Pons (tissue), 1 donor: ENCODE measurements at places on chromosomes 4 and X.
A peak's percentile ranks its signal among the peaks of the same experiment; 100 is the strongest.

- DNase-seq = no peak
These were observed 87.8 kb downstream of the SH3KBP1 start for GRCh38 chrX:19799319-19800182.

DNA sequence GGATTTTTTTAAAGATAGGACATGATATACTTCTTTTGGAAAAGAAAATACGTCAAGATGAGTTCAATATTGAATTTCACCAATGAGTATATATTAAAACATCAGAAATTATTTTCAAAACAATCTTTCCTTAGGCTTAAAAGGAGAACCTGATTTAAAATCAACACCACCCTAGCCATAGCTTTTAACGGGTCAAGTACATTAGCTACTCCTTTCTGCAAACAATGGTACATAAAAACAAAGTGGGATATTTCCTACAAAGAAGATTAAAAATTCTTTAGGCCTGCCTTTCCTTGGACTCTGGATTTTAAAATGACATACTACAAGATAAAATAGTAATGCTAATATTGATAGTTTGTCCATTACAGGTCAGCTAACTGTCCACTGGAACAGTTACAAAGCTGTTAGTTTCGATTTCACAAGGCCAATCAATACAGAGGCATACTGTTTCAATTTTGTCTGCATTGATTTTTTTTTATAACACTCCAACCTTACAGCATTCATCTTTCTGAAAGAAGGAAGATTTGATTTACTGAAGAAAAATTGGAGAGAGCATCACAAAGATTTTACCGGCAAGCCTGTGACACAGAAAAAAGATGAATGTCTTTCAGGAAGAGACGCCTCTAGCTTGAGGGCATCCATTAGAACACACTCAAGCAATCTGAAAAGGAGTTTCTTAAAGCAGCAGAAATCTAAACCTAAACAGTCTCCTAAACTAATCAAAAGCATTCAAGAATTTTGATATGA, 97.2 kb downstream of the MAB21L2 start:
- DNase-seq = peak; percentile 42

- peak; percentile 40 for DNase-seq
These were observed 1.5 kb upstream of the TSPAN5 start for GRCh38 chr4:98659741-98660462.

GRCh38 chr4:113330200-113330599, 280.7 kb downstream of the ANK2 start:
- no peak for DNase-seq

DNA sequence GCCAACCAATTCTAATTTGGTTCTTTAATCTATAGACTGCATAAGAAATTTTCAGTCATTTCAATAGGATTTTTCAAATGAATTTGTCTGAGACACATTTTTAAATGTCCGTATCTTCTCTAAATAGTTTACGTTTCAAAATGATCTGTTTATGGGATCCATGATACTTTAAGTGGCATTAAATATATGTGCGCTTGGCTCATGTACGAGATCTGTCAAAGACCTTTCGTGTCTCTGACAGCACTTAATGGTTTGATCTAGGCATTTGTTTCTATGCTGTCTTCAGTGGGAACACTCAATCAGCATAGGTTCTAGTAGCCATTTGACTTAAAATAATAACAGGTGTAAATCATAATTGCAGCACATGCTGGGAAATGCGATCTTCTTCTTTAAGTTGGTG, 731.0 kb downstream of the CENPC start:
- no peak for DNase-seq

GRCh38 chr4:114103908-114104307, 124.5 kb upstream of the ARSJ start:
- DNase-seq = no peak

DNA sequence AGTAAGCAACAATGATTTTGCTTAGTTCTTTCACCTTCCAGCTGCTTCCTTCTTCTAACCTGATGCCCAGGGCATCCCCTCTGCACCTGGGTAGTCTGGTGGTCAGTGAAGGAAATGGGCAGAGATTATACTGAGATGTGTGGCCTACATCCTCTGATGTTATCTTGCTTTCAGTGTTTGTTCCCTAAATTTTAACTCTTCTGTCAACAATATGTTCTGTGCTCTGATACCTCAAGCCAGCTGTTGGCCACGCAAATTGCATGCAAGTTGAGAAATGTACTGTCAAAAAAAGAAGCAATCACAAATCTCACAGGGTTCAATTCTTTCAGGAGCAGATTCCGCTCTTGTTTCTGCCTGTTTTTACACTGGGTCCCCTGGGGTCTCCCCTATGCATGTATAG, 73.8 kb downstream of the FBXW7 start:
- no peak for DNase-seq

GRCh38 chr4:26088433-26088928, 174.5 kb downstream of the SMIM20 start:
- no peak for DNase-seq

DNA sequence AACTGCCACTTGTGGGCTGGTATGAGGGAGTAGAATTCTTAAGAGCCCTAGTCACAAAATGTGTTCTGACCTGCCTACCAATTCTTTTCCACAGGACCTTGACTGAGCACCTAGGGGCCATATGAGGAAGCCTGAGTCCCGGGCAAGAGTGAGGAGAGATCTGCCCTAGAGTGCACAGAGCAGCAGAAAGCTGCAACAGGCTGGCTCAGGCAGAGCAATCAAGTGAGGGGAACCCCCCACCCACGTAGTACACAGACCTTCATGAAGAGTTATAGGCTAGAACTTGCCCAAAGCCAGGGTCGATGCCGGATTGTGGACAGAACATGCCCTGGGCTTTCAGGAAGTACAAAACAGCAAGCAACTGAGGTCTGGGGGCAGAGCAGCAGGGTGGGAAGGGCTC, 117.0 kb downstream of the SPOCK3 start:
- no peak for DNase-seq

DNA sequence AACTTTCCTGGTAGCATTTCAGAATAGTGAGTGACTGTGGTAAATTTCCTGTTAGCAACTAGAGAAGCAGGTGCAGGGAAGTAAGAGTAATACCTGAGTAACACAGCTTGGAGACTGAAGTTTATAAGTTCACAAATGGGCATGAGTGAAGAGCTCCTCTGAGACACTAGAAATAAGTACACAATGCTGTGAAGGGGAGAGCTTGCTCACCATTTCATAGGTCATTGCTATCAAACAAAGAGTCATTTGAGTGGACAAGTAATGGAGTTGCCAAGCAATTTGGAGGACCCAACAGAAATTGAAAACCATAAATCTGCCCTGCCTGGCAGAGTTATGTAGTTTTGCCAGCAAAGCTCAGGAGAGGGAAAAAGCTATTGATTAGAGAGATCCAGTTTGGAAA, 523.6 kb downstream of the TRAM1L1 start:
- no peak for DNase-seq

GRCh38 chr4:82680834-82681233, 117.8 kb downstream of the SCD5 start:
- DNase-seq = no peak

DNA sequence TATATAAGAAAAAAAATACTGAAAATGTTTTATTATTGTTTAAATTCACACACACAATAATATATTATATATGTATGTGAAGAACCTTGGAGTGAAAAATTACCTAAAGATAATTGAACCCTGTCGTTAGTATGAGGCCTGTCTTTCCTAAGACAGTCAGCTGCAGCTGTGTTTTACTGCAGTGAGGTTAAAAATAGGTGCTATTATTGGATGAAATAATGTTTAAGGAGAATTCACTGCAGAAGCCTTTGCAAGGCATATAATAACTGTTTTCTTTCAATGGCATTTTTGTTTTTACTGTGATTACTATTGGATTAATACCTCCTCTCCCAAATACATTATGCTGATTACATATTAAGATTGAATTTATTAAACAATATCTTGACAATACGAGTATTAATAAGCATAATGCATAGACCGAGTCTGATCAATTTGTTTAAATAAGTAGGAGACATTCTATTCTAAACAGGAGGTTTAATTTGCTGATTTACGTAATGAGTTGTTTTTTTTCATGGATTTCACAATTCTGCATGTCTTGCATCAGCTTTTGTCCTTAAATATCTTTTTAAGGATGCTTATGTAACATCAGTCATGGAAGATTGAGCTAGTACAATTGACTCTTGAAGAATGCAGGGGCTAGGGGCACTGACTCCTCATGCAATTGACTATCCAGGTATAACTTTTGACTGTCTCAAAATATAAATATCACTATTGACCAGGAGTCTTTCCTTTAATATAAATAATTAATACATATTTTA, 1181.1 kb upstream of the PCDH7 start:
- DNase-seq = no peak

GRCh38 chrX:129650183-129650689, 4.5 kb downstream of the APLN start:
- DNase-seq = no peak

DNA sequence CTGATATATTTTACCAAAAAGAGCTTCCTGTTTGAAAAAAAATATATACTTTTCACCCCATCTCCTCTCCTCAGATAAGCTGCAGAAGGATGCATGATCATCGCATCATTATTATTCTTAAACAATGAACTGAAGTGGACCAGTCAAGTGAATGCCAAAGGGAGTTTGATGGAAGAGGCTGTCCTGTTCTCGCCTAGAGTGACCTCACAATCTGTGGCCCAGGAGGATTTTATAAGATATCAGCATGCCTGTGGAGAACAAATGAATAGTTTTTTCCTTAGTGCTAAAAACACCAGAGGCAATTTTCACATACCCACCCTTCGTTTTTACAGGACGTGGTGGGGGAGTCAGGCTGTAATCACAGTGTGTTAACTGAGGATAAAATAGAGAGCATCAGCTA, 112.7 kb downstream of the USP46 start:
- no peak for DNase-seq

- no peak for DNase-seq
These were observed 143.2 kb downstream of the LHFPL1 start for GRCh38 chrX:112536544-112536943.

DNA sequence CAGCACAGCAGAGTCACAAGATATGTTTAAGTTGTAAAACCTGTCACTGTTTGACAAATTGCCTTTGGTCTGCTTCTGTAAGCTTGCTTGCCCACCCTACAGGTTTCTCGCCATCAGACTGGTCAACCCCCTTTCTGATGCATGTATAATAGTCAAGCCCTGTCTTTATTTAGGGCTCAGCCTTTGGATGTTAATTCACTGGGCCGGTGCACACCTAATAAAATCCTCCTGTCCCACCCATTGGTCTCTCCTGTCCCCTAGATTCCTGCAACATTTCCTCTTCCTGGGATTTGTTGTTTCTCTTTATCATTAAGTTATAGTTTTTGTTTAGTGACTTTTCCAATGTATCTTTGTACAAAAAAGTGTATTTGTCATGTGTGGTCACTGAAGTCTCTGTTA, 38.2 kb downstream of the GLUD2 start:
- DNase-seq = no peak

- DNase-seq = peak; percentile 73
These were observed 576.2 kb upstream of the SMIM31 start for GRCh38 chr4:164177753-164178152.

GRCh38 chrX:132743086-132743485, 215.3 kb downstream of the HS6ST2 start:
- DNase-seq = no peak

GRCh38 chr4:144627663-144628076, 18.3 kb upstream of the HHIP start:
- no peak for DNase-seq

GRCh38 chr4:64880557-64880956, 471.3 kb upstream of the TECRL start:
- DNase-seq = no peak
